ENCODE measurements at places on chromosomes 13 and 19.

GRCh38 chr19:11141937-11142527 is 13.6 kb downstream of the SPC24 start:
- no peak for DNase-seq

DNA sequence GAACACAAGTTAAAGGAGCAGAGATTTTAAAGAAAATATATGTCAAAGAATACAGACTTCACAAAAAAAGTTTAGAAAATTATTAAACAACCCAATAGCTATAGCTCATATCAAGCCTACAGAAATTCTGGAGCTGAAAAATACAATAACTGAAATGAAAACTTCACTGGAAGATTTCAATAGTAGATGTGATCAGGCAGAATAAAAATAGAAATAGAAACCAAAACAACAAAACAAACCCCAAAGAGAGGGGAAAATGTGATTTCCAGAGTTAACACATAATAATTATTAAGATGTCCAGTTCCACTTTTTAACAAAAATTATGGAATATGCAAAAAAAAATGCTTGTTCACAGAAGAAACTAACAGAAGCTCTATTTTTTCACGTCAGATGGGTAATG is 23.6 kb downstream of the LRRC63 start:
- DNase-seq = no peak

DNA sequence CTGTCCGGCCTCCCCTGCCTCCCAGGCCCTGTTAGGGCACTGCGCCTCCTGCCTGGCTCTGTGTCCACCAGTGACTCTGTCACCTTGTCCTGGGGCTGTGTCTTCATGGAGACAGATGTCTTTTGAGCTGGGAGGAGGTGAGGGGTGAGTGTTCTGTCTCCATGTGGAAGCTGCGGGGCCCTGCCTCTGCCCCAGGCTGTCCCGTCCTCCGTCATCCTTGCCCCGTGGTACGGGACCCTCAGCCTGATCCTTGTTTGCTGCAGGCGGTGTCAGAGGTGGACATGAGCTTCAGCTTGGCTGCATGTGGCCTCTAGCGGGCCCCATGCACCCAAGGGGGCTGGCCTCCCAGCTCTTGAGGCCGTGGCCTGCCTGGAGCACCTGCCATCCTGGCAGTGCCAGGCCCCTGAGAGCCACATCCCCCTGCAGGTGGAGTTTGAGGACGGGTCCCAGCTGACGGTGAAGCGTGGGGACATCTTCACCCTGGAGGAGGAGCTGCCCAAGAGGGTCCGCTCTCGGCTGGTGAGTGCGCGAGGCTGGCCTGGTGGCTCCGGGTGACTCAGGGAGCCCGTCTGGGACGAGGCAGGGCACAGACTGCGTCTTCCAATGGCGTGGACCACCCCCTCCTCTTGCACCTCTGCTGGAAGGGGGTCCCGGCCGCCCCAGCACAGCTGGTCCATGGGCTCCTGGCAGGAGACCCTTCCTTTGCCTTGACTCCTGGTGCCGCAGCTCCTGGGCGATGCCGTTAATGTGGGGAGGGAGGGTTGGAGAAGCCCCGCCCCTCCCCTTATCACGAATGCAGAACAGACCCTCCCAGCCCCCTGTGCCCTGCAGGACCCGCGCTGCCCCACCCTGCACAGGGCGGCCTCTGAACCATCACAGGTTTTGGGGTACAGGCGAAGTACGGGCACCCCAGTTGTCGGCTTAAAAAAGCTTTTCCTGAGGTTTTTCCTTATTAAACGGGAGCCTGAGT is 181.3 kb downstream of the KDM4B start:
- no peak for DNase-seq

- no peak for DNase-seq
Measured at GRCh38 chr13:75796825-75797224, 160.7 kb downstream of the LMO7 start.

GRCh38 chr13:90806892-90807291 is 540.6 kb upstream of the MIR17HG start:
- DNase-seq = no peak

DNA sequence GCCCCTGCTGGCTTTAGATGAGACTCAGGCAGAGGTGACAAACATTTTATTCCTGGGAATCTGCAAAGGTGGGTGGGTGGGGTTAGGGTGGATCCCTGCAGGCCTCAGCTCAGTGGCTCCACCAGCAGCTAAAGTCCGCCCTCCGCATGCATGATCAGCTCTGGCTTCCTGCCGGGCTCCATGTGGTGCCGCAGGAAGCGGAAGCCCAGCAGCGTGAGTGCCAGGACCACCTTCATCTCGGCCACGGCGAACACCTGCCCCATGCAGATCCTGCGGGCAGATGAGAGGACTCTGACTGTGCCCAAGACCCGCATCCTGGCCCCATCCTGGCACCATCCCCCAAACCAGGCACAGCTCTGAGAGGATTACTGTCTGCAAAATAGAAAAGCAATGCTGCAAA is 26.3 kb downstream of the CYP4F2 start:
- DNase-seq = no peak
